Thyroid gland (tissue), 4 donors: ENCODE measurements at places on chromosomes 12 and 14. TPM values are rescaled to one million over a fixed set of nuclear protein-coding genes. Genes with fewer than 3 reads are reported as not detected.

DNA sequence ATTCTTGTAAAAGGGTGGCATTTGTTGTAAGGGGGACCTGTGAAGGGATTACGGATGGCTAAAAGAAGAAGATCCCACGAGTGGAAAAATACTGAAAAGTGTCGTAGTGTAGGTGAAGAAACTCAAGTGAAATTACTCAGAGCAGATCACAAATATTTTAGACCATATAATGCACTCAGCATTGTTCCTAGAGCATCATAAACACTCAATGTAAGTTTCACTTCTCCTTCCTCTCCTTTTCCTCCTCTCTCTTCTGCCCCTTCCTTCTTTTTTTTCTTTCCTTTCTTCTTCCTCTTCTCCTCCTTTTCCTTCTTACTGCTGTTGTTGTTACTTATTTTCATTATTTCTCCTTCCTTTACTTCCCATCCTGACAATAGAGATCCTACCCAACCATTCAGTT is 445.6 kb downstream of the ADAMTS20 start:
- DNase-seq: no peak
- no peaks in the 10 kb centered on the region for H3K27me3 ChIP-seq
- no peaks in the 10 kb centered on the region for H3K4me1 ChIP-seq
- no peak overlapping the region for H3K4me3 ChIP-seq
- no peak overlapping the region for H3K27ac ChIP-seq
- H3K36me3 ChIP-seq: no peaks in the 10 kb centered on the region

DNA sequence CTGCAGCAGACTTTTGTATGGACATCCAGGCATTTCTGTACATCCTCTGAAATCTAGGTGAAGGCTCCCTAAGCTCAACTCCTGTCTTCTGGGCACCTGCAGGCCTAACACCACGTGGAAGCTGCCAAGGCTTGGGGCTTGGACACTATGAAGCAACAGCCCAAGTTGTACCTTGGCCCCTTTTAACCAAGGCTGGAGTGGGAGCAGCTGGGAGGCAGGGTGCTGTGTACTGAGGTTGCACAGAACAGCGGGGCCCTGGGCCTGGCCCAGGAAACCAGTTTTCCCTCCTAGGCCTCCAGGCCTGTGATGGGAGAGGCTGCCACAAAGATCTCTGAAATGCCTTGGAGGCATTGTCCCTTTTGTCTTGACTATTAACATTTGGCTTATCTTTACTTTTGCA is 214.4 kb upstream of the LRIG3 start:
- H3K4me1 ChIP-seq: no peaks in the 10 kb centered on the region
- H3K27ac ChIP-seq: no peak overlapping the region
- H3K36me3 ChIP-seq: no peaks in the 10 kb centered on the region
- no peak overlapping the region for H3K4me3 ChIP-seq
- no peak for DNase-seq

DNA sequence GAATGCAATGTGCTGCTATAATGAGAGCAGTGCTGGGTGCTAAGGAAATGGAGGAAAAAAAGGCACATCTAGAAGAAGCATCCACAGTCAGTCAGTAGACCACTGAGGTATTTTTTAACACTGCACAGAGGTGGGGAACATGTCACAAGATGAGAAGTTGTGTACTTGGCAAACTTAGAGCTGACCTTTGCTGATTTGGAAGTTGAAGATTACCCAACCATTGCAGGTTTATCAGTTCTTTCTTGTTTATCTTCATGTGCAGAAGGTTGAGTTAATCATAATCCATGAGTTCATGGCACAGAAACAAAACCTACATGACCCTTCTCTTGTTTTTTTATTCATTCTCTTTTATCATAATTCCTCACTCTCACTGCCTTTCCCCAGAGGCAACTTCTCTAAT is 3.2 kb upstream of the PAH start:
- H3K27ac ChIP-seq: no peak overlapping the region
- no peak overlapping the region for H3K4me3 ChIP-seq
- H3K36me3 ChIP-seq: no peaks in the 10 kb centered on the region
- H3K4me1 ChIP-seq: no peaks in the 10 kb centered on the region

GRCh38 chr12:57872362-57872761 is 25.8 kb upstream of the CTDSP2 start:
- H3K27ac ChIP-seq: no peak overlapping the region
- H3K27me3 ChIP-seq: no peaks in the 10 kb centered on the region
- no peak for DNase-seq

GRCh38 chr12:8120072-8120713 is 3.2 kb upstream of the CLEC4A start:
- H3K27ac ChIP-seq: no peak overlapping the region
- H3K36me3 ChIP-seq: no peaks in the 10 kb centered on the region
- H3K27me3 ChIP-seq: no peaks in the 10 kb centered on the region
- H3K4me3 ChIP-seq: no peak overlapping the region
- no peak for DNase-seq
- H3K4me1 ChIP-seq: no peaks in the 10 kb centered on the region

DNA sequence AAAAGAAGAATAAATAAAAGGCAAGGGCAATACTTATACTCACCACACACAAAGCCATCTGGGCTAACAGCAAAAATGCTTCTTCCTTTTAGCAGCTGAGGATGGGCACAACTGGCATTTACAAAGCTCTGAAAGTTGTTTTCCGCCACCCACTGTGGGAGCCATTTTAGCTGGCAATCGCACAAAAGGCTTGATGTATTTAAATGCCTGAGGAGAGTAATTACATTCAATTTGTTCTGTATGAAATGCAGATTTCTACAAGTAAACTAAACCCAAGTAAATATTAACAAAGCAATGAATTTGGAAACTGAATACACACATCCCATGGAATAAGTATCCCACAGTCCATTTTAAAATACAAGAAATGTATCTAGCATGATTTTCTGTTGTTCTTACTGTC is 37.5 kb downstream of the LRIG3 start:
- H3K4me3 ChIP-seq: no peak overlapping the region
- H3K4me1 ChIP-seq: peaks cover 15% of the 10 kb centered on the region
- DNase-seq: no peak
- peaks cover 58% of the 10 kb centered on the region for H3K36me3 ChIP-seq
- no peak overlapping the region for H3K27ac ChIP-seq

DNA sequence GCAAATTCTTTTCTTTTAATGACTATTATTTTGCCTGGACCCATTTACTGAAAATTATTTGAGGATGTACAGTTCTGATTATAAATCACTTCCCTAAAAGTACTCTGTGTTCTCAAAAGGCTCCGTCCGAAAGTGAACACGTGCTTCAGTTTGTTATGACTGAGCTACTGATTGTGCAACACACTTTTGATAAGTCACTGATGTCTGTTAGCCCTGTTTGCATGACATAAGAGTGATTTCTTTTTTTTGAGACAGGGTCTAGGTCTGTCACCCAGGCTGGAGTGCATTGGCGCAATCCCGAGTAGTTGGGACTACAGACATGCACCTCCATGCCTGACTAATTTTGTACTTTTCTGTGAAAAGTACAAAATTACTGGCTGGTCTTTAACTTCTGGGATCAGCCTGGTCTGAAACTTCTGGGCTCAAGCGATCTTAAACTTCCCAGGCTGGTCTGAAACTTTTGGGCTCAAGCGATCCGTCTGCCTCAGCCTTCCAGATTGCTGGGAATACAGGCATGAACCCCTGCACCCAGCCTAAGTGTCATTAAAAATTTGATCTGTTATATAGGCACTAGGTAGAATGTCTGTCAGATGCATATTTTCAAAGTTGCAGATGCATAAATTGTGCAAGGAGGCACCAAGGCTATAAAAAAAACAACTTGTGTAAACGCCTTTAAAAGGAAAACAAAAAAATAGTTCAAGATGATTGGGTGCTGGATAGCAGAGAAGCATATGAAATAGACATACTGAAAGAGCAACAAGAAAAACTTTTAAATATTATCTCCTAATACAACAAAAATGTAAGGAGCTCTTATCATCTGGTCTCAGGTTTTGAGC is 111.5 kb downstream of the SRGAP1 start:
- H3K4me1 ChIP-seq: peaks cover 23% of the 10 kb centered on the region
- H3K27me3 ChIP-seq: no peaks in the 10 kb centered on the region
- H3K4me3 ChIP-seq: no peak overlapping the region
- peak overlapping the region; percentile 76 for H3K27ac ChIP-seq
- H3K36me3 ChIP-seq: no peaks in the 10 kb centered on the region

GRCh38 chr12:131929581-131930456 is 743 bp downstream of the PUS1 start:
- H3K36me3 ChIP-seq: peaks cover 23% of the 10 kb centered on the region
- H3K4me1 ChIP-seq: peaks cover 12% of the 10 kb centered on the region
- no peaks in the 10 kb centered on the region for H3K27me3 ChIP-seq
- DNase-seq: peak; percentile 18

DNA sequence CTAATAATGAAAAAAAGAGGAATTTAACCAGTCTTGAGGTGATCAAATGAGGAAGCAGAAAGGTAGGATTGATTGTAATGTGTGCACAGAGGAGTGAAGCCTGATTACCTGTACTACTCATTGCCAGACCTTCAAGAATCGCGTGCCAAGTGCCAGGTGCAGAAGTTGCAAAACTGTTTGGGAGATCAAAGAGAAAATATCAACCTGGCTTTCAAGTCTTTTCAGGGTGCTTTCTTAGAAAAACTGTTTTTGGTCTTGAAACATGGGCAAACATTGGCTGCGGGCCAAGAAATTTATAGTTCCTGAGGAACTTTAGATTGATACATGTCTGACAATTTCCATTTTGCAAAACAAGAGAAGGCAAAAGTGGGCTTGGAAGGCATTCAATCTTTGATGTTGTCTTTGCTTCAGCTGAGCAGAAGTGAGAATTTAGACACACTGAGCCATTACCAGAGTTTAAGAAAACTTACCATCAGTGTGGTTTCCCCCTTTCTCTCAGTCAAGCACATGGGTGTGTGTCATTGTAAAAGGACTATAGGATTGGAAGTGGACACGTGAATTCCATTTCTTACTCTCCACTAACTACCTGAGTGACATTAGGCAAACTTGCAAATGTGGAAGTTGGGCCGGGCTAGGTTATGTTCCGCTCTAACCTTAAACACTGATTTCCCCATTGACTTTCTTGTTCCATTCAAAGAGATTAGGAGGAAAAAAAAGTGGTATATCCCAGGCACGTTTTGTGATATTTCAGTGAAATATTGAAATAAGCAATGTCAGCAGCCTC is 486.2 kb downstream of the DIO2 start:
- H3K27me3 ChIP-seq: no peaks in the 10 kb centered on the region
- H3K4me3 ChIP-seq: no peak overlapping the region
- no peak for DNase-seq

DNA sequence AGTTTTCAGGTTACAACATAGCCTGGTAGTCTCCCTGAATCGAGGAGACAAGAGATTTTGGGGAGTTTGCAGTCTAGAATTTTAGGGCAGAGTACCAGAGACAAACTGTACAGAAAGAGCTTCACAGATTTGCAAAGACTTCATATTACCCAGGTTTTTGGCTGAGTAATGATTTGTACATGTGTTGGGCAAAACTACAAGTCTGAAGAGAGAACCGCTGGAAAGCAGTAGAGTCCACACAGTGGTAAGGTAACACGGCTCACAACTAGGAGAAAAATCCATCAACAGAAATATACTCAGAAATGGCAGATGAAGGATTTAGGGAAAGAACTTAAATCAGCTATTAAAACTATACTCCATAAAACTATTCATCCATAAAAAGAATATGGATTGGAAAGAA is 25.7 kb downstream of the FBXO33 start:
- no peaks in the 10 kb centered on the region for H3K27me3 ChIP-seq
- no peaks in the 10 kb centered on the region for H3K36me3 ChIP-seq
- no peak overlapping the region for H3K4me3 ChIP-seq
- DNase-seq: no peak
- H3K27ac ChIP-seq: no peak overlapping the region
- no peaks in the 10 kb centered on the region for H3K4me1 ChIP-seq

GRCh38 chr12:46264057-46264456 is 4.8 kb downstream of the SLC38A1 start:
- no peak overlapping the region for H3K4me3 ChIP-seq
- peak overlapping the region; percentile 89 for H3K27ac ChIP-seq
- peaks cover 65% of the 10 kb centered on the region for H3K4me1 ChIP-seq
- no peaks in the 10 kb centered on the region for H3K36me3 ChIP-seq
- H3K27me3 ChIP-seq: no peaks in the 10 kb centered on the region
- no peak for DNase-seq

The AMHR2 gene
- not detected for total RNA-seq
